ENCODE measurements at places on chromosomes 7 and 10.

DNA sequence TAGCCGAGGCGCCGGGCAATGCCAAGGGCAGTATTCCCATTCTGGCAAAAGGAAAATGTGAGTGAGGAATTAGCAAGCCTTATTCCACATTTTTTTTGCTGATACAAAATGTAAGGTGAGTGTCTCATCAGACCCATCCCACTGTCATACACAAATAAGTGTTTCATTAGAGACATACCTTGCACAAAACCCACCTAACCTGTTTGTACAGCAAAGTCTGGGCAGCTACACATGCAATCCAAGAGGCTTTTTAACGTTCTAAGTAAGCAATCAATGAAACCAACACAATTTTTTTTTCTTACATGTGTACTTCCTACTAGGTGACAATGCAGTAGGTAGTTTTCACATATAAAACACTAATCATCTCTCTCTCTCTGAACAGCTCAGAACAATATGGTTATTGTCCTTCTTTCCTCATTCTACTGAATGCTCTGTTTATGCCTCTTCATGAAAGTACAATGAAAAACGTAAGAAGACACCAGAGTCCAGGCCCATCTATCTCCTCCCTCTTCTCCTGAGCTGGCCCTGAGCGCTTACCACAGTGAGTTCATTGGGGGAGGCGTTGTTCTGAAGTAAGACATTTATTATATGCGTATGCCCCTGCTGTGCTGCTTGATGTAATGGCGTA, 217.2 kb downstream of the ANK3 start:
- no peak for DNase-seq

DNA sequence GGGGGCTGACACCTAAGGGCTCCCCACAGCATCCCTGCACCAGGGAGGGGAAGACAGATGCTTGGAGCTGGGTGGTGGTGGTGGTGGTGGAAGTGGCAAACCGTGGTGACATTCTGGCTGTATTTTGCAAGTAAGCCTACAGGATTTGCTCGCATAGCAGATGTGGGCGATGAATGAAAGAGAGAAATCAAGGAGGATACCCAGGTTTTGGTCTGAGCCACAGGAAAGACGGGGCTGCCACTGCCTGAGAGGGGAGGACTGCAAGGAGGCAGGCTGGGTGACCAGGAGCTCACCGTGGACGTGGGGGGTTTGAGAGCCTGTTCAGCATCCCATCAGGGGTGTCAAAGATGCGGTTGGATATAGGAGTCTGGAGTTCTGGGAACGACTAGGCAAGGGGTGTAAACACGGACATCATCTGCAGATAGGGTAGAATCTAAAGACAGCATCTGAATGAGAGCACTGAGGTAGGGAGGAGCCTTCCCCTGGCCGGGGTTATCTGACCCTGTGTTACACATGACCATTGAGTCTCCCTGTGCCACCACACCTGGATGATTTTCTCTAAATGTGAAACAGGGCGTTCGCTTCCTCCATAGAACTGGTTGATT, 49.7 kb downstream of the TSPAN15 start:
- no peak for DNase-seq

GRCh38 chr10:48199580-48200377, 74.7 kb downstream of the FRMPD2 start:
- no peak for DNase-seq

GRCh38 chr10:48533951-48534720, 70.7 kb downstream of the ARHGAP22 start:
- no peak for DNase-seq

DNA sequence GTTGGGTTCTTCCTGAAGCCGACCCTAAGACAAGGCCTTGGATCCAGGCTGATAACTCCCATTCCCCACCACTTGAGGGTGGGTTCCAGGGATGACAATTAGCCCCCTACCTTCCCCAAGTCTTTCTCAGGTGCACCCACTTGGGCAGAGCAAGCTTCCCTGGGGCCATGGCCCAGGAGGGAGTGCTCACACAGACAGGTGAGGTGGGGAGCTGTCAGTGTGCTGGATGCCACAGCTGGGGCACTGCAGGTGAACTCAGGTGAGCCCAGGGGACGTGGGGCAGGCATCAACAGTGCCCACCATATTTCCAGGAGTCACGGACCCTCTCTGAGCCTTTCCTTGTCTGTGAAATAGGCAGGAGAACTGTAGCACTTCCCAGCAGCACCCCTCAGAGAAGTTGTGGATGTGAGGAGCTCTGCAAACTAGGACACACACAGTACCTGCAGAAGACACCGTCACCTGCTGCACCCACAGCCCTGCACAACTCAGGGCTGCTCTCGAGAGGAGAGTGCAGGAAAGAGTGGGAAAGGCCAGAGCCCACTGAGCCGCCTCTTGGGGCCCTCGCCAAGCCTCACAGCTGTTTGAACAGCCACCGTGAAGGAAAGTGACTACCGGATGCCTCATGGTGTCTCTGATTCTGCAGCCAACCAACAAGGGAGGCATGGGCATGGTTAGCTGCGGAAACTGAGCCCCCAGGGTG, 17.9 kb downstream of the SH3PXD2A start:
- no peak for DNase-seq

All from NCI-H446 (cell line).